Spinal cord (tissue), 10 donors: ENCODE measurements at places on chromosomes 3 and 15. TPM values are rescaled to one million over a fixed set of nuclear protein-coding genes. Genes with fewer than 3 reads are reported as not detected.

- DNase-seq = no peak
These were observed 18.1 kb downstream of the DNAJB11 start for GRCh38 chr3:186588632-186589031.

GRCh38 chr3:169090559-169090958, 573.0 kb downstream of the MECOM start:
- no peak for DNase-seq

DNA sequence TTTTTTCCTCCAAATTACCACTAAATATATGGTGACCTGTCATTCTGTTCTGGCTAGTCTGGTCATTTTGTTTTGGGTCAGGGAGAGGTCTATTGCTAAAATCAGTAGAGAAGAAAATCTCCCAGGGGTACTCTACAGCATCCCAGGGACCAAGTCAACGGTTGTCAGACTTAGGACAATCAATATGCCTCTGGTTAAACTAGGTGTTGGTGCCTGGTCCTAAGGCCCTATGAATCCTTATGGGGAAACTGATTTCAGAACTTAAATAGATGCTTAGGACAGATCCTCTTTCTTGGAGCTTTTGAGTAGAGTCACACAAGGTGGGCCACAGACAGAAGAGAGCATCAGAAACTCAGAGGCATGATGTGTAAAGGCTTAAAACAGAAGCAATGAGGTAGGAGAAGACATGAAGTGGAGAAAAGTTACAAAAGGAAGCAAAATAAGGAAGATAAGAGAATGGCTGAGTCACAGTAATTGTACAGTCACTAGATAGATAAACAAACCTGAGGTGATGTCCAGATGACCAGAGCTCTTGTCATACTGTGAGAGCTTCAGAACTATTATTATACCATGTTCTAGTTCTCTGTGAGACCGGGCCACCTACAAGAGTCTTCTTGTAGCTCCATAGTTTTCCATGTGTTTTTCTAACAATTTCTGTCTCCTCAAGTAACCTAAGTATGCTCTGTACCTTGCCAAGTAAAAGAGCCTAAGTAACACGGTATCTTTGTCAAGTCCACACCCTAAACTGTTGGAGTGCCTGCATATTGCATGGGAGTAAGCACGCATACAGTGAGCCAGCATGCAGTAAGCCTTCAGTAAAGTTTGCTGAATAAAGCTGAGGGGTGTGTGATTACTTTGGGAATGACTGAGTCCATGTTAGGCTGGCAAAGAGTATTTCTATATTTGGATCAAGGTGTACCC, 44.6 kb upstream of the LEKR1 start:
- DNase-seq = no peak

GRCh38 chr3:72317491-72317890, 530.8 kb downstream of the SHQ1 start:
- DNase-seq = no peak

GRCh38 chr15:63452552-63453136, 51.7 kb upstream of the USP3 start:
- DNase-seq = no peak

DNA sequence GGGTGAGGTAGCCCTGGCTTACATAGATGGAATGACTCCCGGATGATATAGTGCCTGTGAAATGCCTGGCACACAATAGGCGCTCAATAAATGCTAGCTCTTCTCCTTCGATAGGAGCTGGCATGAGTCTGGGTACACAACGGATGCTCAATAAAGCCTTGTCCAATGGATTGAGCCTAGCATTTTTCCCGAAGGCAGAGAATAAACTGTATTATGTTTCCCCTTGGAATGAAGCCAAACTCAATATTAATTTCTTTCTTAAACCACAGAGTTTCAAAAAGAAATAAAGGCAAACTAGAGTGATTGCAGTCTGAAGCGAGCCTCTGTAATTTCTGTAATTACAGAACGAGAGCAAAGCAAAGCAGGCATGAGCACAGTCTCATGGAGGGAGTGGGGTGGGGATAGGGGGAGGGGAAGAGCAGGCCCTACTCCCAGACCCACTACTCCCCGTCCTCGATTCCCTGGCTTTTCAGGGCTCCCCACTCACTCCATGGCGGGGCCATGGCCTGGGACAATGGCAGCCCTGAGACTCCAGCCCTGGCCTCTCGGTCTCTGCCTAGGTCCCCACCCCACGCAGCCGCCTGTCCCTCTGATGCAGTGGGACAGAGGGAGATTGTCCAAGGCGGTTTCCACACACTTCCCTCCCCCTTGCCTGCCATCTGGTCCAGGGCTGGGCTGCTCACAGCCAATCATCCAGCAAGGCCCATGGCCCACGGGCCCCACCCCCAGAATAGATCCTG, 18.0 kb downstream of the SLC6A1 start:
- peak; percentile 82 for DNase-seq

The EPHA3 gene
- 43.0 TPM for total RNA-seq

The CLRN1 gene
- total RNA-seq = not detected

The GPR171 gene
- total RNA-seq = 0.79 TPM
